ENCODE measurements at places on chromosomes 2 and 18.

DNA sequence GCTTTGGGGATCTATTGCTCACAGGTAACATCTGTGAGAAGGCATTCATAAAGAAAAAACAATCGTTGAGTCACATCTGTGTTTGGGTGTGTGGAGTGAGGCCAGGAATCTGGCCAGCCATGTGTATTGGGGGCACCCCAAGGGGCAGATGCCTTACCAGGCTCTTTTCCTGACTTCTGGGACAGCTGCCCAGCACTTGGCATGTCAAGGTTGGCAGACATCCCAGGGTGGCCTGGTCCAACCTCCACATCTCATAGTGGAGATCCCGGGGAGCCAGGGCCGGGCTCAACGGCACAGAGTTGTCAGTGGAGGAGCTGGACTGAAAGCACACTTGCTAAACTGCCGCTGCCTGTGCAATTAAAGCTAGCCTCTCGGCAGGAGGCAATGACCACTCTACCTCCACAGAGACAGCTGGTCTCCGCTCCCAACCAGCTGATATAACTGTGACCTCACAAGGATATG, 75.3 kb upstream of the MGAT4A start:
- DNase-seq: no peak

- no peak for DNase-seq
Observed at GRCh38 chr2:240277073-240277806, 136.8 kb upstream of the OTOS start.

DNA sequence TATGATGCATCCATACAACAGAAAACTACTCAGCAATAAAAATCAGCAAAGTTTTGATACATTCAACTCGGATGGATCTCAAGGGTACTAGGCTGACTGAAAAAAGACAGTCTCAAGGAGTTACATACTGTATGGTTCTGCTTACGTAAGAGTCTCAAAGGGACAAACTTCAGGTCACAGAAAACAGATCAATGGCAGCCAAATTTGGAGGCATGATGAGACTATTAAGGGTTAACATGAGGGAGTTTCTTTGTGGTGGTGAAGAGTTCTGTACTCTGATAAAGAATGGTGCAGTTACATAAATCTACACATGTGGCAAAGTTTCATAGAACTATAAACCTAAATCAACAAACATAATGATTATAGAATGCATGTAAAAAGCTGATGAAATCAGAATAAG, 81.4 kb downstream of the COBLL1 start:
- DNase-seq: no peak

DNA sequence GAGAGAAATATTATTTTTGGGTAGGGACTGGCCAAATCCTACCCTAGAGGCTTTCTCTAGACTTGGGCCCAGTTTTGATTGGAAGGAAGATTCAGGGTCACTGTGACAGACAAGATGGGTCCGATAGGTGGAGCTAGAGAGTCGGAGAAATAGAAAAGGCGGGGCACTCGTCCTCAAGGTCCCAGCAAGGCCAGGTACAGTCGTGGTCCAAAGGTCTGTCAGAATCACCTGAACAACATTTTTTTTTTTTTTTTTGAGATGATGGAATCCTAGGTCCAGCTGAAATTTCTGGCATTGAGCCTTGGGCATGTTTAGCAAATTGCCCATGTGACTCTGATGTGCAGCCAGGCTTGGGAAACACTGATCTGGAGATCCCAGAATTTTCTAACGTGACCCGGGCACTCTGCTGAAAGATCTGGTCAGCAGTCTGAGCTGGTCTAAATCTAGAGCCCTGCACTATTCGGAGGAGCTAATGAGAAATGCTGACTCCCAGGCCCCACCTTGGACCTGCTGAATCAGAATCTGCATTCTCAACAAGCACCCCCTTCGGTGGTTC, 23.0 kb upstream of the NTSR2 start:
- DNase-seq: peak; percentile 42
